NCI-H1694 (cell line): ENCODE measurements at places on chromosomes 13 and 19.

DNA sequence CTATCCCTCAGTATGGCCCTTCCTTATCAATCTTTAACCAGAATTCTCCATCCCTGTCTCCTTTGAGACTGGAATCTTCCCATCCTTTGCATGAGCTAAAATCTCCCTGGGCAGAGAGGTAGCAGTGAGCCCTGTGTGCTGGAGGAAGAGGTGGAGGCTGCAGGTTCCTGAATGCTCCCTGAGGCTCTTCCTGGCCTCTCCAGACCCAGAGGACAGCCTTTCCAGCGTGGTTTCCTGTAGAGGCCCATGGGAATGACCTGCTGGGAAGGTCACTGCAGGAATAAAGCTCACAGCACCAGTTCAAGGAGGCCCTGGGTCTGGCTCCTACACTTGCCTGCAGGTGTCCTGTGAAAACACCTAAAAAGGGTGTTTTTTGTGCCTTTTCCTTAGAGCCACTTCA is 4.6 kb downstream of the OR10H2 start:
- no peak for DNase-seq

DNA sequence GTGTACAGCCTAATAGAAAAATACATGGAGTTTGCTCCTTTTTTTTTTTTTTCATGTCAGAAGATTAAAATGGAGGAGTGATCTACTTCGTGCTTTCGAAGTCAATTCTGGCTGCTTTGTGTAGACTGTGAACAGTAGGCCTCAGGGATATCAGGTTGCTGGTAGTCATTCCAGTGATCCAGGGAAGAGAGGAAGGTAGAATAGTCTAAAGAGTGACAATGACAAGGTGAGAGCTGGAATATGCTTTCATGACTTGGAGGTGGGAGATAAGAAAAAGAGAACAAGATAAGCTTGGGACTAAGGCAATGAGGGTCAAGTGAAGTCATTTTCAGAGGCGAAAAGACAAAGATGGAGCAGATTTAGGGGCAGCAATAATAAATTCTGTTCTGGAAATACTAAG is 111.3 kb upstream of the MIR17HG start:
- no peak for DNase-seq

- no peak for DNase-seq
Measured at GRCh38 chr19:39670998-39671397, 15.3 kb downstream of the LGALS16 start.

DNA sequence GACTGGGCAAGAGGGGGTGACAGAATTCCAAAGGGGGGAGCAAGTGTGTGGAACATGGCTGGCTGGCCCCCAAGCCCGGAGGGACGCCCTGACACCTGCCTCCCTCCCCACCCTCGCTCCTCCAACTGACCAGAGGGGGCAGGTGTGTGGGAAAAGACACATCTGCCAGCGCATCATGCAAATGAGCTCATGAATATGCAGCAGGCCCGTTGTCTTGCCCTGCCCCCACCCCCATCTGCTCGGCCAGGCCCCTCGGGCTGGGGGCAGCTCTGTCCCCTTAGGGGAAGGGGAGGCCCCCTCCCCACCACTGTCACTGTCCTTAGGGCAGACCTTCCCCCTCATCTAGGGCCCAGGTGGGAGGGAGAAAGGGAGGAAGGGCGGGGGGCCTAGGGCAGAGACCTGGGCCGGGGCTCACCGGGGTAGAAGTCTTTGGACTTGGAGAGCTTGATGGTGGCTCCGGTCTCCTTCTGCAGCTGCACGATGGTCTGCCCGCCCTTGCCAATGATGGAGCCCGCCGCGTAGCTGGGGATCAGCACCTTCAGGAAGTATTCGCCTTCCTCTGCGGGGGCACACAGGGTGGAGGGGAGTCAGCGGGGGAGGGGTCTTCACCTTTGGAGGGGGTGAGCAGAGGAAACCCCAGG is 12.9 kb downstream of the NOVA2 start:
- DNase-seq: no peak

- no peak for DNase-seq
Measured at GRCh38 chr13:111508902-111509509, 188.6 kb downstream of the TEX29 start.

- DNase-seq: no peak
Measured at GRCh38 chr13:75302071-75302698, 179.8 kb downstream of the TBC1D4 start.

GRCh38 chr19:47230054-47230920 is 712 bp downstream of the BBC3 start:
- no peak for DNase-seq

- DNase-seq: no peak
Measured at GRCh38 chr19:45814851-45815480, at the start of gene RSPH6A. TSS of gene RSPH6A (minus strand) at chr19:45815308. CDS start at chr19:45815176, 132 bp downstream.

- DNase-seq: no peak
Measured at GRCh38 chr19:15109768-15110417, 2.7 kb downstream of the SYDE1 start.

GRCh38 chr13:39186205-39186875 is 148.1 kb downstream of the NHLRC3 start:
- DNase-seq: no peak

GRCh38 chr19:6039566-6040225 is 61.8 kb upstream of the RANBP3 start:
- no peak for DNase-seq
